ENCODE measurements at places on chromosomes 3 and 15.

GRCh38 chr3:43770426-43771103, 79.8 kb downstream of the ABHD5 start:
- DNase-seq: no peak

GRCh38 chr3:12456441-12456840, 27.8 kb upstream of the TSEN2 start:
- DNase-seq: no peak

DNA sequence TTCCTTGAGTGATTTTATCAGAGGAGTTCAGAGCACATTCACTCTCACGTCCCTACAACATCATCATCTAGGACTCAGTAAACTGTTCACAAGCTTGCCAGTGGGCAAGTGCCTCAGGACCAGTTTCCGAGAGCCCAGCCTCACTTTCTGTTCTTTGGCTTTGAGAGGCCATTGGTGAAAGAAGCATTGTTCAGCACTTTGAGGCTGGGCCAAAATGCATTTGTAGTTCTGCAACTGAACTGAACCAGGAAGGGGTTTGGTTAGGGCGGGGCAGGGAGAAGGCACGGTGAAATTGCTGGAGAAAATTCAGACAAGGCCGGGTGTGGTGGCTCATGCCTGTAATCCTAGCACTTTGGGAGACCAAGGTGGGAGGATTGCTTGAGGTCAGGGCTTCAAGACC, 222.1 kb upstream of the CHRM5 start:
- no peak for DNase-seq

- no peak for DNase-seq
These were observed 48.3 kb upstream of the THSD4 start for GRCh38 chr15:71066983-71067382.

- DNase-seq: no peak
These were observed 231.8 kb downstream of the SQOR start for GRCh38 chr15:45866616-45867015.

GRCh38 chr3:61595826-61596225, 34.5 kb downstream of the PTPRG start:
- no peak for DNase-seq

DNA sequence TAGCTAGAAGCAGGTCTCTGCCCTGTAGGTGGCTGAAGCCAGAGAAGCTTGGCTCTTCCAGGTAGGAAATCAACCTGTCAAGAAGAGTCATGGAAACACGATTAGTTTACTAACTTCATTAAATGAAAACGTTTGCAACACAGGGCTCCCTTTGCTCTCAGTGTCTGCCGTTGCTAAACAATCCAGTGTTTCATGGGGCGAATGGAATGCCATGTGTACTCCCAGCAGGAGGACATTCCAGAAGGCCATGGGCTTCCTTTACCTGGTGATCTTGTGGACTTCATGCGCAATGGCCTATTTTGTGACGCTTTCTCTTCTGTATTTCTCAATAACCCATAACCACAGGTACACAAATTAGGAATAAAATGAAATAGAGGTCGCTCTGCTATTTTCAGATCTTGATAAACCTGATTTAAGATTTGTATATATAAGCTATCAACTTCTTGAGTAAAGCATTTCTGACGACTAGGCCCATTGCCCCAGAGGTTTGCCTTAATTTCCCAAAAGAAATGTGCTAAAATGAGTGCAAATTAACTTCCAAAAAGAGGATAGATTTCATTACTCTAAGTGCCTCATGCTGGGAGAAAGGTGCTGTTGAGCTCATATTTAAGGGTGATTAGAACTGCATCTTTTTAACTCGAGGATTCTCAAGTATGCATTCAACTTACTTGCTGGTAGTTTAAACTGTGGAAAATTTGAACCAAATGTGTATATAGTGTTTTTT, 171.0 kb downstream of the EPHA3 start:
- no peak for DNase-seq

Data from glomerular endothelial cell (primary cell).